Cardiac septum (tissue), 1 donor: ENCODE measurements at places on chromosomes 5 and 9. TPM values are rescaled to one million over a fixed set of nuclear protein-coding genes. Genes with fewer than 3 reads are reported as not detected.

DNA sequence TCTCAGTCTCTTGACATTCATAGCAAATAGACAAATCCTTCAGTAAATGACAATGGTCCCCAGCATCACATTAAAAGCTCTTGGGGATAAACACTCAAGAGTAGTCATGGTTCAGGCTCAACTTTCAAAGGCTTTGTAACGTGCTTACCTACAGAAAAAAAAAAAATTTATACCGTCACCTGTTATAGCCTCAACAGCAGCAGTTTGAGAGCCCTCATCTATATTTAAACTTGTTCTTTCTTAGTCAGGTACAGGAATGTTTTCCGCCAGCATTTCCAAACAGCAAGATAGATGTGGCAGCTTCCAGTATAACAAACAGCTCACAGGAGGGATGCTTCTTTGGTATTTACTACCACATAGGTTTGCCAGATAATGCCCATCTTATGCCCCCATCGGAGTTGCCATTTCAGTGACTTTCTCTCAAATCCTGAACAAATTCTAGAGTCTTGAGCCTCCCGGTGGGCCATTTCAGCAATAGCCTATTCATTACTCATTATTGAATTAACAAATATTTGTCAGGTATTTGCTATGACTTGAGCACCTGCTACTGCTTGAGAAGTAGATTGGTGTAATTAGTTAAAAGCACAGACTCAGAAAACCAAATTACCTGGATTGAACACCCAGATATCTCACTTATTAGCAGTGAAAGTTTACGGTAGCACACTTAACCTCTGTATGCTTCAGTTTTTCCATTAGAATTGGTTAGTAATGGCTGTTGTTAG, 470.0 kb downstream of the EBF1 start:
- DNase-seq = no peak

GRCh38 chr5:139745800-139746690, 49.6 kb upstream of the PSD2 start:
- DNase-seq = no peak

- no peak for DNase-seq
Observed at GRCh38 chr9:99832558-99832864, 10.8 kb downstream of the NR4A3 start.

Gene KIF20A
- 0.16 TPM for total RNA-seq

Gene ALDH1A1
- total RNA-seq = 6.2 TPM

GRCh38 chr5:146947181-146947941, 68.8 kb upstream of the PPP2R2B start:
- no peak for DNase-seq

GRCh38 chr5:156560002-156560401, 233.0 kb downstream of the SGCD start:
- no peak for DNase-seq

Gene WDR38
- not detected for total RNA-seq

GRCh38 chr5:11385251-11385900, 518.9 kb downstream of the CTNND2 start:
- no peak for DNase-seq

Gene FAM78A
- 27.2 TPM for total RNA-seq

Gene LMAN2
- 67.5 TPM for total RNA-seq

DNA sequence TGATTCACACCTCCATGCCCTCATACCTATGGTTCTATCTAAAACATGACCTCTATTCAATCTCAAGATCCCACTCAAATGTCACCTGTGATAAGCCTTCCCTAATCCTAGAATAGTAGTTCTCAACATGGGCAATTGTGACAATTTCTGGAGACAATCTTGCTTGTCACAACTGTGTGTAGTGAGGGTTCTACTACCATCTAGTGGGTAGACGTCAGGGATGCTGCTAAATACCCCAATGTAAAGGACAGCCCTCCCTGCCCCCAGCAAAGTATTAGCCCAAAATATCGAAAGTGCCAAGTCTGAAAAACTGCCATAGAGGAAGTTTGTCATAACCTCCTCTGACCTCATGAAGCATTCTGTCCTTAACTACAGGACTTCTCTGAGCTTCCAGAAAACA, 32.0 kb downstream of the TBCA start:
- DNase-seq = no peak

- DNase-seq = no peak
Observed at GRCh38 chr9:2506321-2506720, 115.3 kb upstream of the VLDLR start.

Gene CCDC187
- total RNA-seq = 0.03 TPM

DNA sequence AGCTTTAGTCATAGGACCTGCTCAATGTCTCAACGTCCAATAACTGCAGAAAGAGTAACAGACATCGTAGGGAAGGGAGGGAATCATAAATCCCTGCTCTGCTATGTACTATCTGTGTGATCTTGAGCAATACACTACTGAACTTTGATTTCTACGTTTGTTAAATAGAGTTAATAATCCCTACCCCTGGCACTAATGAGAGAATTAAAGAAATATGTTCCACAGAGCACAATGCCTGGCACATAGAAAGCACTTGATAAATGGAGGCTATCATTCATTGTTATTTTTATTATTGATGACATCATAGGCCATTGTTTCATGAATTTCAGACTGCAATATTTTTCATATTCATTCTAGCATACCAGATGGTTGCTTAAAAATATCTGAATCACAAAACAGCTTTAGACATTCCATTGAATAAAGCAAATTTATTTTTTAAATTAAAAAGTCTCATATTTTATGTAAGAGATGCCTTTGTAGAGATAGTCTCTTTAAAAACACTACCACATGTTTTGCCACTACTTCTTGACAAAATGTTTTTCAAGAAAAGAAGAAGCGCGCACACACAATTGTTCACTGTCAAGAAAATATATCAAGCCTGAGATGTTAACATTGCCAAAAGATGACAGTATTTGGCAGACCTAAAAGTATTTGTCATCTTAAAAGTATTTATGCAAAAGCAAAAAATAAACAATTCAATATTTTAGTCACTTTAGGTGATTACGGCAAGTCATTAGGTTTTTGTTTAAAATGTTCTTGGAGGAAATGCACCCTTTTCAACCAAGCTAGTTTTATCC, 108.5 kb downstream of the EBF1 start:
- no peak for DNase-seq

Gene CXXC5
- total RNA-seq = 49.3 TPM

DNA sequence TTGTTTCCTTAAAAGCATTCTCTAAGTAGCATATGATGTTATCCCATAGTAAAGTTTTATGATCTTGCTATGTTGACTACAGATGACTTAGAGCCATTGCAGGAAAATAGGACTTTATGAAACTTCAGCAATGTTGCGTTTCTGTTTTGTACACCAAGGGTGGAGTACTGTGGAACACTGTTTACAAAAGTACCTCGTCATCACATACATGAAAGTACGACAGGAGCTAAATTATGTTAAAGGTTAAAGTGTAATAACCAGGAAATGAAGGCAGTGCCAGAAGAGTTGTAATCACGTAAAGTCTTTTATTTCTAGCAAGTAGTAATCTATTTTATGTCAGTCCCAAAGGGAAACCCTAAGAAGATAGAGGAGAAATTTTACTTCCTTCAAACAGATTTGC, 50.9 kb downstream of the C9orf85 start:
- DNase-seq = no peak

Gene TSLP
- total RNA-seq = 3.7 TPM

DNA sequence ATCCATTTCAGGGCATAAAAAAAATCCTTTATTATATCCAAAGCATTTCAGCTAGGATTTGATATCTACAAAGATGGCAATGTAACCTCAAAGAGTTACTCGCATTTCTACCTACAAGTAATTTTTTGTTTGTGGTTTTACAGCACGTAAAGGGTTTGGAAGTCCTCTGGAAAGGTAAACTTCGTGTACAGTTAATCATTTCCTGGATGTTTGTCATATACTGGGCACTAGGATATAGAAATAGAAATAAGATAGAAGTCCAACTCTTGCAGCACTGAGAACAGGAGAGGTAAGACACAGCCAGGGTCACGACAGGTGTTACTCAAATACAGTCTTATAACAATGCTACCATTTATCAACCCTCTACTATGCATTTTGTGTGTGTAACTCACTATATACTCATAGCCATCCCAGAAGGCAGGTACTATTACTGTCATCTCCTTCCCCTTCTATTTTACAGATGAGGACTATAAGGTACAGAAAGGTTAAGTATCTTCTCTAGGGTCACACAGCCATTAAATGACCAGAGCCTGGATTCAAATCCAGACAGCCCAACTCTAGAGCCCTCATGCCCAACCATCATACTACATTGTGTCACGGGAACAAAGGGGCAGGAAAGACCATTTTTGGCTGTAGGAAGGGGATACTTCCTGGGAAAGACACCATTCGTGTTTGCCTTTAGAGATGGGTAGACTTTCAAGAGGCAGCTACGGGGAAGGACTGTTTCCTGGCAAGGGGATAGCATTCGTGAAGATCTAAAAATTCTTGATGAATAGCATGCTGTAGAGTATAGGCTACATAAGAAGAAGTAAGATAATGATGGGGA, 19.0 kb downstream of the NDUFA8 start:
- no peak for DNase-seq

Gene C9
- not detected for total RNA-seq

Gene SPATA31D4
- not detected for total RNA-seq

Gene TMEFF1
- total RNA-seq = 0.46 TPM

Gene CACNA1B
- 0.70 TPM for total RNA-seq

Gene CNTFR
- total RNA-seq = 1.1 TPM

- no peak for DNase-seq
Observed at GRCh38 chr5:9156282-9156681, 389.6 kb downstream of the SEMA5A start.

DNA sequence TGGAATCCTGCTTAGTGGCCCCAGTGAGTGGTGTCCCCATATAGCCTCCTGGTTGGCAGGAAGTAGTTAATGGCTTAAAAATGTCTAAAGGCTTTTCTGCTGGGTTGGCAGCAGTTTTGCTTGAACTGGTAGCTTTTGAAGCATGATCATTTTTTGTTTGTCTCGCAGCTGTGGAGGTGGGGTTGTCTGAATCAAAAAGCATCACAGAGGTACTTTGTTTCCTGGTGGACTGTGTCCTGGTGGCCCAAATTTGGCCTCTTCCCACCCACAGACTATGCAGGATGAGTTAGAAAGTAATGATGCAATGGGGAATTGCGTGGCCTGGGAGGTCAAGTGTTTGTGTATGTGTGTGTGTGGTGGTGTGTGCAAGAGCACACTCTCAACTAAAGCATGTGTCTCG, 322.7 kb downstream of the ARHGEF28 start:
- no peak for DNase-seq

Gene PCDHB16
- total RNA-seq = 2.2 TPM

DNA sequence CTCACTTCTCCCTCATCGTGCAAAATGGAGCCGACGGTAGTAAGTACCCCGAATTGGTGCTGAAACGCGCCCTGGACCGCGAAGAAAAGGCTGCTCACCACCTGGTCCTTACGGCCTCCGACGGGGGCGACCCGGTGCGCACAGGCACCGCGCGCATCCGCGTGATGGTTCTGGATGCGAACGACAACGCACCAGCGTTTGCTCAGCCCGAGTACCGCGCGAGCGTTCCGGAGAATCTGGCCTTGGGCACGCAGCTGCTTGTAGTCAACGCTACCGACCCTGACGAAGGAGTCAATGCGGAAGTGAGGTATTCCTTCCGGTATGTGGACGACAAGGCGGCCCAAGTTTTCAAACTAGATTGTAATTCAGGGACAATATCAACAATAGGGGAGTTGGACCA, 979 bp downstream of the PCDHGA12 start:
- no peak for DNase-seq

- DNase-seq = peak; percentile 50
Observed at GRCh38 chr5:135568246-135568645, 10.5 kb downstream of the CXCL14 start.

Gene HAVCR1
- total RNA-seq = 0.57 TPM

DNA sequence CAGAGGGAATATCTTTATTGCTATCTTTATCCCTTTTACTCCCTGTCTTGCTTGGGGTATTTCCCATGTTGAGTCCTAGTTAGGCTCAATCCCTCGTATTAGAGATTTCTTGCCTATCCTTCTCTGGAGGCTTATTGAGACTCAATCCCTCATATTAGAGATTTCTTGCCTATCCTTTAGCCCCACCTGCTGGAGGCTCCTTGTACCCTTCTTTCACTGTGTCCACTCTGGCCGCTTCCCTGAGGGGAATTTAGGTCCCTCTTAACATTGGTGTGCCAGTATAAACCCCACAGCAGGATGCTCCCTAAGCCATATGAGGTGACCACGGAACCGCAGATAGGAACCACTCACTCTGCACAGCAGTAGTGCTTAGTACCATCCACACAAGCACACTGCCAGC, 110.7 kb upstream of the MAMDC2 start:
- DNase-seq = no peak

Gene CTSV
- not detected for total RNA-seq

DNA sequence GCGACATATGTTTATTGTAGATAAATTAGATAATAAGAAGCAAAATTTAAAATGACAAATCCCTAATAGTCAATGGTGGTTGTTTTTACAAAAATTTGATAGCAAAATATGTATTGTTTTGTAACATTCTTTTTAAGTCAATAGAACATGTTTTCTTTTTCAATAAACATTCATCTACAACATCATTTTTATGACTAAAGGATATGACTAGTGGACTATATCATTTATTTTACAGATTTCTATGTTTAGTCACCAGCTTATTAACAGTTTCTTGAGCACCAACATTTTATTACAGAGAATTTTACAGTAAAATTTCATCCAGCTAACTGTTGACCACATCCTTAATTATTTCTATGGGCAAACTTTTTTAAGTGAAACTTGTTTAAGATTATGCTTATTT, 114.7 kb upstream of the IL7R start:
- no peak for DNase-seq

DNA sequence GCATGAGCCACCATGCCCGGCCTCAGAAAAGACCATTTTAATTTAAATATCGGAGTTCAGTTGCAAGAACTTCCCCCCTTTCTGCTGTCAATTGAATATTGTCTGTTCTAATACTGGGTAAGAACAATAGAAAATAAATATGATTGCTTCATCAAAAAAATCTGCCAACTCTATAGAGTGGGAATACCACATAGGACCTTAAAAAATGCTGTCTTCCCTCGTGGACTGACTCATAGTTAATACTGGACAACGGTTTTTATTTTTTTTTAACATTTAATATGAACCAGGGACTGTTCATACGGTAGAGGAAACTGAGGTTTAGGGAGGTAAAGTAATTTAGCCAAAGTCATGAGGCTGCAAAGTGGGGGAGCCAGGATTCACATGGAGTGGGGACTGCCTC, 9.7 kb downstream of the ZNF462 start:
- no peak for DNase-seq

GRCh38 chr5:14421851-14422250, 159.7 kb upstream of the OTULINL start:
- no peak for DNase-seq

- DNase-seq = no peak
Observed at GRCh38 chr5:177457852-177458681, 11.5 kb downstream of the PRR7 start.

Gene CAMLG
- total RNA-seq = 18.7 TPM

- no peak for DNase-seq
Observed at GRCh38 chr5:16995372-16995771, 59.3 kb upstream of the MYO10 start.

Gene CTXN3
- total RNA-seq = not detected

- no peak for DNase-seq
Observed at GRCh38 chr9:694092-694402, 147.4 kb upstream of the DMRT1 start.

Gene BTNL8
- total RNA-seq = 0.43 TPM

Gene HMMR
- total RNA-seq = 0.46 TPM

Gene LYRM7
- 14.5 TPM for total RNA-seq

- peak; percentile 58 for DNase-seq
Observed at GRCh38 chr5:170632266-170632984, 128.6 kb downstream of the KCNIP1 start.

GRCh38 chr9:78519786-78520185, 222.9 kb downstream of the PSAT1 start:
- no peak for DNase-seq

GRCh38 chr5:39661026-39661779, 236.4 kb upstream of the DAB2 start:
- DNase-seq = no peak

Gene CD14
- 29.6 TPM for total RNA-seq
